Muscle of back (tissue), 13 donors: ENCODE measurements at places on chromosomes 16 and 17. TPM values are rescaled to one million over a fixed set of nuclear protein-coding genes. Genes with fewer than 3 reads are reported as not detected.

DNA sequence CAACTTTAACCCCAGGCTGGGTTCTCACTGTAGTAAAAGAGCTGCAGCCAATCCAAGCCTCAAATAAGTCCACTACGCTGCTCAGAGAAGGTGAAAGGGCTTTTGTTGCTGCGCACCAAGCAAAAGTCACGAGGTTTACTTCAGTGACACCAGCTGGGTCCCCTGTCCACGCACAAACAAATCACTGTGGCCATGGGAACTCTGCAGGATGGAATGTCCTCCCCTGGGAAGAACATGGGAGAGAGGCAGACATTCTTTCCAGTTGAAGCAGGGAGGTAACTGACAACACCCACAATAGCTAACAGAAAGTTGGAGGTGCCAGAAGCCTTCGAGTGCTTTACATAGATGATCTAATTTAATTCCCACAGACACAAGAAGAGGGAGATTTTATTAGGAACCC lies 181.9 kb downstream of the PMP22 start:
- DNase-seq, result peak; percentile 3

DNA sequence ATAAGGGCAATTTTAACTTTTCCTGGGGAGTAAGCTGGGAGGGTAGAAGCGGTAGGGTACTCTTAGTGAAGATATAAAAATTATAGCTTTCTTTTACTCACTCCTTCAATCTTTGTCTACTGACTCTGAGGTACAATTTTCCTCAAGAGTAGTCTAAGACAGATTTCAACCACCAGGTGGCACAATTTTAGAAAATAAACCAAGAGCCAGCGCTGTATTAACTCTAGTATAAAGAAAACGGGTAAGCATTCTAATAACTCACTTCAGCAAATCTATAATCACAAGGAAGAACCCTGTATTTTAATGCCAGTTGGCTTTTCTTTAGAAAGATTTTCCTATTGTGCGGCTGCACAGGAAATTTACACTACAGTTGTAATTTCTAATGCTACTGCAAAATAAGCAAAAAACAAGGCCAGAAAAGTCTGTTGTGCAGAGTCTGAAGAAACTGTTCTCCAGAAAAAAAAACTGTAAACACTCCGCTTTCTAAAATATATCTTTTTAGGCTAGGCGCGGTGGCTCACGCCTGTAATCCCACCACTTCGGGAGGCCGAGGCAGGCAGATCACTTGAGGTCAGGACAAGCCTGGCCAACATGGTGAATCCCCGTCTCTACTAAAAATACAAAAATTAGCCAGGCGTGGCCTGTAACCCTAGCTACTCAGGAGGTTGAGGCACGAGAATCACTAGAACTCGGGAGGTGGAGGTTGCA lies 1.9 kb downstream of the CMC2 start:
- DNase-seq, result peak; percentile 70

DNA sequence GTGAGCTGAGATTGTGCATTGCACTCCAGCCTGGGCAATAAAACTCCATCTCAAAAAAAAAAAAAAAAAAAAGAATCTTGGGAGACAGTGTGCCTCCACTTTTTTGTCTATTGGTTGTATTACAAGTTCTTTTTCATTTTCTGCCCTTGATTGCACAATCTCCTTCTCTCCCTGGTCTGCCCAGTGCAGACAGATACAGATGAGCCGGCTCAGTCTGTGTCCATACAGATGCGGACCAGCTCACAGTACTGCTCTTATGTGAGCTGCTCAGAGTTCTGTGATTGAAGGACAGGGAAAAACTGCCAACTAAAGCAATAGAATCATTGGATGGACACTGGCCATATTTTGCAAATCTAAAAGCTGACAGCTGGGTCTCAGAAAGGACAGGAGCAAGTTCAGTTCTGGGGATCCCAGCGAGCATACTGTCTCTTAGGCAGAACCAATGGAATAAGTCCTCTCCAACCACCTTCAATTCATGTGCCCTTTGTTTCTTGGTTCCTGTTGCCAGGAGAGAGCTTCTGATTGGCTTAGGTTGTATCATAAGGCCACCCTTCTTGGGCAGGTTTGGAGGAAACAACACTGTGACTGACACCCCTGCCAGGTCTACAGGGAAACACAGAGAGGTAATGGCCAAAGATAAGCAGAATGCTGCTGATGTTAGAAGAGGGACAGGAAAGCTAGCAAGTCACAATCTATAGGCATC lies 495.6 kb upstream of the HSBP1 start:
- DNase-seq, result no peak

GRCh38 chr17:42913522-42913921 lies 12.9 kb downstream of the G6PC1 start:
- no peak for DNase-seq

The TMEM132E gene
- polyA plus RNA-seq, result 0.15 TPM

GRCh38 chr17:40432864-40433528 lies 10.3 kb upstream of the IGFBP4 start:
- peak; percentile 81 for DNase-seq

The OSBPL7 gene
- 15.8 TPM for polyA plus RNA-seq

GRCh38 chr16:5965321-5965720 lies 867.7 kb upstream of the EEF2KMT start:
- DNase-seq, result no peak
